ENCODE measurements at places on chromosomes 12 and 14. TPM values are rescaled to one million over a fixed set of nuclear protein-coding genes. Genes with fewer than 3 reads are reported as not detected.

The MYO1H gene
- not detected for total RNA-seq

The FGD6 gene
- total RNA-seq: 13.9 TPM

GRCh38 chr12:116249938-116250337 is 27.6 kb downstream of the MED13L start:
- DNase-seq: no peak

GRCh38 chr14:32366986-32367385 is 37.9 kb downstream of the AKAP6 start:
- DNase-seq: no peak

DNA sequence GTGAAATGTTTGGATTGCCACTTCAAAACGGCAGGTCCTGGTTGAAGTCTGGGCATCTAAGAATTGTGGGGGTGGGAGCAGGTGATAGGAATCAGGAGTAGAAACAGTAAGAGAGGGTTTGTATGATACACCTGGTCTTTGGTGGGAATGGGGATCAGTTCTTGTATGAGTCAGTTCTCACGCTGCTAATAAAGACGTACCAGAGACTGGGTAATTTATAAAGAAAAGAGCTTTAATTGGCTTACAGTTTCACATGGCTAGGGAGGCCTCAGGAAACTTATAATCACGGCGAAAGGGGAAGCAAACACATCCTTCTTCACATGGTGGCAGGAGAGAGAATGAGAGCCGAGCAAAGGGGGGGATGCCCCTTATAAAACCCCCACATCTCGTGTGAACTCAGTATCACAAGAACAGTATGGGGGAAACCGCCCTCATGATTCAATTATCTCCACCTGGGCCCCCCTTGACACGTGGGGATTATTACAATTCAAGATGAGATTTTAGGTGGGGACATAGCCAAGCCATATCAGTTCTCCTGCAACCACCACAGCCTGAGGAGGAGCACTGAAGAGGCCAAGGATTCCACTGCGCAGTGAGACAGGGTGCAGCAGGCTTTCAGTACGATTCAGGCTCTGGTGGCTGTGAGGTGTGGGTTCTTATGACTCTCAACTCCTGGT is 52.1 kb downstream of the DRAM1 start:
- no peak for DNase-seq

DNA sequence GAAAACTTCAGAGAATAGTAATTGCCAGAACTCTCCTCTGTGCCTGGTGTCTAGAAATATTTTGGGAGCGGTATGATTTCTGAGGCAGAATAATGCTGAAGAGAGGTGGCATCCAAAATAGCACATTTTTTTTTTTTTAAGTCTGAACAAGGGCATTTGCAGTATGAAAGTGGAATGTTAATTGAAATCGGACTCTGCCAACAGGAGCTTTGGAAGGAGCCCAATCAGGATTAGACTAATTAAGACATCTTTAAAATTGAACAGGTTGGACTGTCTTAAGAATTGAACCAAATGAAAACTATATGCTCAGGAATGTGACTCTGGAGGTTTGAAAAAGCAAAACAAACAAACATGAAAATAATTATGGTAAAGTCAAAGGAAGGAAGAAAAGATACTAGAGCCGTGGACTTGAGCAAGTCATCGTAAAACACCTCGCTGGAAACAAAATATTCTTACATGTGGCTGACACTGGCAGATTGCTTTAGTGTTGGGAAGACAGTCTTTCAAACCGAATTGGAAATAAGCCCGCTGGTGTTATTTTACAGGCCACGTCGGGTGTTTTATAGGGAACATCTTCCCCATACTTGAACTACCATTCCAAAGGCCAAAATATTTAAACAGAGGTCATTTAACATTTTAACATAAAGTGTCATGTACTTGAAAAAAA is 436.3 kb downstream of the VRK1 start:
- DNase-seq: no peak
